EL (cell line): ENCODE measurements at places on chromosomes 13 and 19.

DNA sequence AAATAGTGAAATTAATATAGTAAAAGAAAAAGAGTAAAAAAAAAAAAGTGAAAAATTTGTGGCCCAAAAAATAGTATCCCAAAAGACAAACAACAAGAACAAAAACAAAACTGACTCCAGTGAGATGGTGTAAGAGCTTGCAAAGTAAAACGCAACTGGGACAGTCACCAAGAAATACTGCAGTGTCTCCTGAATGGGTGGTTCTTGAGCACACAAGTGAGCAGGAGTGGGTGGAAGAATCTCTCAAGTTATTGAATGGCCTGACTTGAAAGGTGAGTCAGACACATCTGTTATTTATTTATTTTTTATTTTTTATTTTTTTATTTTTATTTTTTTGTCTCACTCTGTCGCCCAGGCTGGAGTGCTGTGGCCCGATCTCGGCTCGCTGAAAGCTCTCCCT is 1.9 kb downstream of the ZNF493 start:
- no peak for DNase-seq

GRCh38 chr13:41060724-41061074 is 610 bp upstream of the WBP4 start:
- peak; percentile 87 for DNase-seq

GRCh38 chr19:14354445-14354844 is 26.8 kb upstream of the ADGRE5 start:
- no peak for DNase-seq

DNA sequence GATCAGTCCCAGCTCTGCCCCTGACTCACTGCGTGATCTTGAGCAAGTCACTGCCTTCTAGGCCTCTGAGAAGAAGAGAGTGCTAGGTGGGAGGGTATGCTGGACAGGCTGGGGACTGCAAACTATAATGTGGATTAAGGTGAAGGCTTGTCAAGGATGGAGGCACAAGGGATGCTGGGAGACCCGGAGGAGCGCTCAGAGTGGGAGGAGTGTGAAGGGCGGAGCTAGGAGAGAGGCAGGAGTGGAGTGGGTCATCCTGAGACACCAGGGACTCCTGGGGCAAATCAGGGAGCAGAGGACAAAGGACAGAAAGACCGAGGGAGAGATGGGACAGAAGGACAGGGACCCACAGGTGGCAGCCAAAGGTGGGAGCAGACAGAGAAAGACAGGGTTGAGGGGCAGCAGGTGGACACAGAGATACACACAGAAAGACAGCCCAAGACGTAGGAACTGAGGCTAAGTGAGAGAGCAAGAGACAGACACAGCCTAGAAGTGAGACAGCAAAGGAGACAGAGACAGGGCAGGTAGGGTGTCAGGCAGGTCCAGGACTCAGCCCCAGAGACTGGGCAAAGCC is 2.6 kb downstream of the GRIK5 start:
- no peak for DNase-seq

GRCh38 chr19:38542040-38542439 is 75.7 kb downstream of the MAP4K1 start:
- no peak for DNase-seq
